ENCODE measurements at places on chromosomes 7 and 10.

- no peak for DNase-seq
Observed at GRCh38 chr7:18958627-18959026, 158.8 kb downstream of the TWIST1 start.

GRCh38 chr7:5689716-5690115 lies 91.7 kb downstream of the RNF216 start:
- no peak for DNase-seq

- no peak for DNase-seq
Observed at GRCh38 chr7:28807396-28807994, 150.6 kb downstream of the TRIL start.

GRCh38 chr10:89165923-89166322 lies 41.2 kb downstream of the CH25H start:
- no peak for DNase-seq

GRCh38 chr7:47818796-47819606 lies 129.3 kb downstream of the PKD1L1 start:
- DNase-seq: peak; percentile 61

GRCh38 chr10:34217524-34217923 lies 597.6 kb downstream of the PARD3 start:
- DNase-seq: no peak

- no peak for DNase-seq
Observed at GRCh38 chr10:16984242-16984641, 145.4 kb downstream of the CUBN start.

Measured in activated T-cell treated with anti-CD3 and anti-CD28 coated beads, Interleukin-2, amount 50 U/mL, for 48 hours (primary cell).